ENCODE measurements at places on chromosomes 2 and 18.
A peak's percentile ranks its signal among the peaks of the same experiment; 100 is the strongest.

DNA sequence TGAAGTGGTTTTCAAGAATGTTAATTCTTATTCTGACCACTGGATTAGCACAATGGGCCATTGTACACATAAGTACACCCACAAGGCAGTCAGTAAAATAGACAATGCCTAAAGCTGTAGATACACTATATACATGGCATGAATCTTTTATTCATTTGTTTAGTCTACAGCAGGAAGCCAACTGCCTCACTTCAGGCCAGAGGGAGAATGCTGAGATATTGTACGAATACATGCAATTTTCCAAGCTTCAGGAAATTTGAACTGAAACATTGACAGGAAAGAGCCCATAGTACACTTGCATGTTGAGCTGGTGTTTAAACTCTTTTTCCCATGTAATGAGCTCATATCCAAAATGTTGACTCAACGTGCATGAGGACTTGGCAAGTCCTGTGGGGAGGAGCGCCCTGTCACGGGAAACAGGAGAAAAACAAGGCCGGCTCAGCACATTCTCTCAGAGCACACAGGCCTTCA lies 111.6 kb upstream of the CYP1B1 start:
- no peak for DNase-seq

DNA sequence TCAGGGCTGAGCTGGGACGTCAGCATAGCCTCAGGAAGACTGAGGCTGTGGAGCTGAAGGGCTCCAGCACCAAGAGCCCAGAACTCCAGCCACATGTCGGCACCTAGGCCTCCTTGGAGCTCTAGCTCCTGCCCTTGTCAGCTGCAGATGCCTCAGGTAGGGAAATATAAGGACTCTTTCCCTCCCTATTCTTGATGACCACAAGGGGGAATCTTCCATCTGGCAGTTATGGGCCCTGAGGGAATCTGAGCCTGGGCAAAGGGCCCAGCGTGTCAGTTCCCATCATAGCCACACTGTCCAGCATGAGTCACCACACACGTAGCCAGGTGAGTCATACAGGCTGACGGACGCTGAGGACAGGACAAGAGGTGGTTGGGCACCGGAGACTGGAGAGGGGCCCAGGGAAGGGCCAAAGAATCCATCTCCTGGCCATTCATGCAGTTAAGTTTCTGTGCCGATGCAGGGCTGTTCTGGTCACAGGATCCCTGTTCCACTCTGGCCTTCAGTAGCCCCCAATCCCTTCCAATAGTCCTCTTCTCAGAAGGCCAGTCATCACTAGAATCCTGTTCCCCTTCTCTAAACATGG lies 1.8 kb downstream of the MPV17 start:
- DNase-seq, result no peak

- DNase-seq, result no peak
Observed at GRCh38 chr18:9113468-9114149, 11.1 kb downstream of the NDUFV2 start.

GRCh38 chr2:219089330-219089729 lies 28.6 kb upstream of the IHH start:
- DNase-seq, result no peak

GRCh38 chr18:23071285-23071684 lies 64.0 kb upstream of the CABLES1 start:
- peak; percentile 99 for DNase-seq

GRCh38 chr2:188897096-188897495 lies 77.1 kb upstream of the COL3A1 start:
- no peak for DNase-seq

DNA sequence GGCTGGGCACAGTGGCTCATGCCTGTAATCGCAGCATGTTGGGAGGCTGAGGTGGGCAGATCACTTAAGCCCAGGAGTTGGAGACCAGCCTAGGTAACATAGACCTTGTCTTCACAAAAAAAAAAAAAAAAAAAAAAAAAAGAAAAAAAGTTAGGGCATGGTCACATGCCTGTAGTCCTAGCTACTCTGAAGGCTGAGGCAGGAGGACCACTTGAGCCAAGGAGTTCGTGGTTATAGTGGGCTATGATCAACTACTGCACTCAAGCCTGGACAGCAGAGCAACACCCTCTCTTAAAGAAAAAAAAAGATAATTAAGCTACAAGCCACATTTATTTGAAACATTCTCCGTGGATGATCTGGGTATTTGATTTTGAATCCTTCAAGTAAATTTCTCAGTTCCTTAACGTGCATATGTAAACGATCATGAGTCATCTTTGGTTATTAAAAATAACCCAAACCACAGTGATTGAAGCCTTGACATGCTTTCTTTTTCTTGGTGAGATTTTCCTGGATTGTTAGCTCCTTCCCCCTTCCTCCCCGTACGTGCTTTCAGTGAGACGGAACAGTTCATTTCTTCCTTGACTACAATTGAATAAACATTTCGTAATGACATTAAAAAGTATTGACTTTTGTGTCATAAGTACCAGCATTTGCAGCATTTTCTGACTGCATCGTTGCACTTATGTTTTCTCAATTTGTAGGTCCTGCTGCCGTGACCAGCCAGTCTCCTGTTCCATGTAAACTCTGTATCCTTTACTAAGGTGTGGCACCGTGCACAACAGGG lies 20.3 kb downstream of the RMC1 start:
- DNase-seq, result no peak

GRCh38 chr2:187594801-187595200 lies 40.6 kb upstream of the TFPI start:
- DNase-seq, result no peak
